ENCODE measurements at places on chromosomes 1 and 21.

DNA sequence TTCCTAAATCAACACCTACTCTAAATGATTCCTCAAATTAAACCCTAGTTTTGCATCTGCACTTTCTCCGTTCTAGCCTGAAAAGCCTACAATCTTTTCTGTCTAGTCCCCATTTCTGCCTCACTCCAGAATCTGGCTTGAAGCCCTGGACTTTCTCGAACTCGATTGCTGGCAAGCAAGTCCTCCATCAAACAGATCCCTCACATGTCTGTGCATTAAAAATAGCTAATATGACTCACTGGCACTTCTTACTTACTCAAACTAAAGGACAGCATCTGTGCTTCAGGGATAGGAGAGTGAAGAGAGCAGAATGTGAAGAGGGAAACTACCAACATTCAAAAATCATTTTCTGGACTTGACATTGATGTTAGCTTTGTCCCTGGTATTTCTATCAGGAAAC is 51.8 kb upstream of the CXADR start:
- DNase-seq, result no peak

- DNase-seq, result no peak
These were observed 294.8 kb downstream of the PCP4 start for GRCh38 chr21:40162075-40162474.

GRCh38 chr1:191261111-191261510 is 783.4 kb upstream of the BRINP3 start:
- DNase-seq, result no peak

GRCh38 chr1:210378736-210379135 is 50.0 kb downstream of the HHAT start:
- no peak for DNase-seq

DNA sequence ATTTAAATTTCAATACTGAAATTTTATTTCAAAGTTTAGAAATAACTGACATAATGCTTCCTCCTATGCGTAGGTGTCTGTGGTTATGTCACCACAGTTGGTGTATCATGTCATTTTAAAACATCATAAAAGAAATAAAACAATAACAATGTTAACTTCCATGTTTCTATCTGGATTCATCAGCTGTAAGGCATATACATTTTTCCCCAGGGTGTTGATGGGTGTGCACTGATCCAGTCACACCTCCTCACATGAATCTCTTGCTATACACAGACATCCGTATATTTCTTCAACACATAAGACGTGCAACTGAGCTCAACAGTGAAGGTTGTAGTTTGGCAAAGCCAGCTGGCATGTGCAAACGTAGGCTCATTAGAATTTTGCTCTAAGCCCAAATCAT is 6.2 kb downstream of the KCNA3 start:
- DNase-seq, result no peak

DNA sequence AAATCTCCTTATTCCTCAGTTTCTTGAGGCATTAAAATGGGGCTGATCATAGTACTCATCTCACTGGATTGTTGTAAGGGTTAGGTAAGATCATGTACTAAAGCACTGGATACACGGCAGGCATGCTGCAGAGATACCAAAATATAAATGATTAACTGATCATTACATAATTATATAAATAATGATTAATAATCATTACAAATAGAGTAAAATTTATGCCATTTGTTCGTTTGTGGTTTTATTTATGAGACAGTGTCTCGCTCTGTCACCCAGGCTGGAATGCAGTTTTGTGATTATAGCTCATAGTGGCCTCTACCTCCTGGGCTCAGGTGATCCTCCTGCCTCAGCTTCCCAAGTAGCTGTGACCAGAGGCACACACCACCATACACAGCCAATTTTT is 140.7 kb downstream of the HHAT start:
- no peak for DNase-seq

GRCh38 chr1:50633465-50633864 is 210.2 kb upstream of the DMRTA2 start:
- no peak for DNase-seq

GRCh38 chr1:20588634-20589225 is at the start of gene CDA:
Gene CDA, plus strand, starts transcription at chr1:20589097. Its CDS starts 33 bp downstream, at chr1:20589130.
- no peak for DNase-seq

DNA sequence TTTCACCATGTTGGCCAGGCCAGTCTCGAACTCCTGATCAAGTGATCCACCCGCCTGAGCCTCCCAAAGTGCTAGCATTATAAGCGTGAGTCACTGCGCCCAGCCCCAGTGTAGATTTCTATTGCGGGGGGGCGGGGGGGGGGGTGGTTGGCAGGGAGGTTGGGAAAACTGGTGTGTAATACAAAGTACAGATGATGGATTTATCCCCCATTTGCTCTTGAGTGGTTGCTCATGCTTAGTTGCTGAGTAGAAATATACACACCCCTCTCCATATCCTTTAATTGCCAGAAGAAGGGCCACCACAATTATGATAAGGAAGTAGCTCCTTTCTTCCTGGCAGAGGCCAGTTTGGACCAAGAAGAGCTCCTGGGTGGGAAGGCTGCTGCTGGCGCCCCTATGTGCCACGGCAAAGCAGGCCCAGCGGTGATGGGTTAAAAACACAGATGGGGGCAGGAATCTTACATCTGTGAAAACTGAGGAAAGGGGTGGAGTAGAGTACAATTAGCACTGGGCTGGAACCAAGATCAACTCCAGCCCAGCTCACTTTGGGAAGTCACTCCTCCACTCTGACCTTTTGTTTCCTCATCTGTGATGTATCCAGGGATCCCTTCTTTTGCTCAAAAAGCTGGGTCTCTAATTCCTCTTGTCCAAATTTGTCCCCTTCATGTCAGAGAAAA is 55.2 kb downstream of the MRPL37 start:
- DNase-seq, result no peak

GRCh38 chr1:110484801-110485200 is 33.9 kb downstream of the PROK1 start:
- no peak for DNase-seq

DNA sequence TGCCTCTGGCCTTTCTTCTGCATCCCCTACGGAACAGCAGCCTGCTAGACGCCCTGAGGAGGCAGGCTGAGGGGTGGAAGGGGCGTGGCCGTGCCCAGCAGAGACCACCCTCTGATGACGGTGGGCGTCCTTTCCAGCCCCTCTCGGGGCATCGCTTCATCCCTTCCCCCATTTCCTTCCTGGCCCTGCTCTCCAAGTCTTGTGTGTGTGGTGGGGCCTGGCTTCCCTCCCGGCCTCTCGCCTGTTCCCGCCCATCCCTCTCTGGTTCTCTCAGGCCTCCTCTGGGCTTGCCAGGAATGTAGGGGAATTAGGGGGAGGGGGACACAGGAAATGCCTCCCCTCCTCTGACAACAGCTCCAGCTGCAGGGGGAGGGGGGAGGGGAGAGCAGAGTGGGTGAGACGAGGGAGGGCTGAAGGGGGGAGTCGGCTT is 51.1 kb downstream of the SKI start:
- no peak for DNase-seq

GRCh38 chr1:244010191-244010590 is 40.9 kb upstream of the ZBTB18 start:
- DNase-seq, result peak; percentile 43

DNA sequence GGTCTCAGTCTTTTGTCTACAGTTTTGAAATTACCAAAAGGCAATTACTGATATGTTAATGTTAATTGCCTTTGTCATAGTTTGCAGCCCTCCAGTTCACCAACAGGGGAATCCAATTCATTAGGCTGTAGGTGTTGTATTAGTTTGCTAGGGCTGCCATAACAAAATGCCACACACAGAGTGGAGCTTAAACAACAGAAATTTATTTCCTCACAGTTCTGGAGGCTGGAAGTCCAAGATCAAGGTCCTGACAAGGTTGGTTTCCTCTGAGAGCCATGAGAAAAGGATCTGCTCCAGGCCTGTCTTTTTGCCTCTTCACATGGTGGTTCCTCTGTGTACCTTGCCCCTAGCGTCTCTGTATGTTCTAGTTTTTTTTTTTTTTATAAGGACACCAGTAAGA is 1.3 kb downstream of the RTCA start:
- no peak for DNase-seq

DNA sequence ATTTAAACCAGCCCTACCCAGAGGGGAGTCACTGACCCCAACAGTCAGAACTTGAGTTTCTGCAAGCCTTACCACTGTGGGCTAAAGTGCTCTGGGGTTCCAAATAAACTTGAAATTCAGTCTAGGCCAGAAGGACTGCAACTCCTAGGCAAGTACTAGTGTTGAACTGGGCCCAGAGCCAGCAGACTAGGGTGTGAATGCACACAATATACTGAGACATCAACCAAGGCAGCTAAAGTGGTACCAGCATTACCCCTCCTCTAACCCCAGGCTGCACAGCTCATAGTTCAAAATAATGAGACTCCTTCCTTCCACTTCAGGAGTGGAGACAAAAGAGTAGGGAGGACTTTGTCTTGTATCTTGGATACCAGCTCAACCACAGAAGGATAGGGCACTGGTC is 18.9 kb upstream of the IL20 start:
- no peak for DNase-seq

DNA sequence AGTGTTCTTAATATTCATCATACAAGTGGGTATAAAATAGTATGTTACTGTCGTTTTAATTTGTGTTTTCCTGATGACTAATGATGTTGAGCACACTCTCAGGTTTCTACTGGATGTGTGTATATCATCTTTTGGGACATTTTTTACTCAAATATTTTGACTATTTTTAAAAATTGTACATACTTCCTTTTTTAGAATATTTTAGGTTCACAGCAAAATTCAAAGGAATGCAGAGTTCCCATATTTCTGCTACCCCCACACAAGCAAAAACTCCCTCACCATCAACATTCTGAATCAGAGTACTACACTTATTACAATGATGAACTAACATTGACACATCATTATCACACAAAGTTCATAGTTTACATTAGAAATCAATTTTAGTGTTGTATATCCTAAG is 114.5 kb downstream of the DPYD start:
- no peak for DNase-seq

DNA sequence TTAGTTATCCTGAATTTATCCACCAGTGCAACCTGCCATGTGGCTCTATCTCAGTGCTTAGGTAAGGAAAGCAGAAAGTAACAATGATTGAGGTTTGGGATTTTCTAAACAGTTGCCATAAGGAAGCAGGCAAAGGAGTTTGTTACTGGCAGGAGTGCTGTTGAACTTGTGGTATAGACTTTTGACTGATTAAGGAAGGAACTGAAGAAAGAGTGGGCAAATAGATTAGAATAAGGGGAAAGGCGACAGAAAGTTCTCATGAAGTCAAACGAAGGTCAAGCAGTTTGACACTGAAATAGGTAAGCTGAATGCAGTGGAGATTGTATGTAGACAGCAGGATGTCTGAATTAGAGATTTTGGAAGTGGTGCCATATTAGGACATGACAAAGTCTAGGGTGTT is 24.2 kb upstream of the CR2 start:
- DNase-seq, result no peak

DNA sequence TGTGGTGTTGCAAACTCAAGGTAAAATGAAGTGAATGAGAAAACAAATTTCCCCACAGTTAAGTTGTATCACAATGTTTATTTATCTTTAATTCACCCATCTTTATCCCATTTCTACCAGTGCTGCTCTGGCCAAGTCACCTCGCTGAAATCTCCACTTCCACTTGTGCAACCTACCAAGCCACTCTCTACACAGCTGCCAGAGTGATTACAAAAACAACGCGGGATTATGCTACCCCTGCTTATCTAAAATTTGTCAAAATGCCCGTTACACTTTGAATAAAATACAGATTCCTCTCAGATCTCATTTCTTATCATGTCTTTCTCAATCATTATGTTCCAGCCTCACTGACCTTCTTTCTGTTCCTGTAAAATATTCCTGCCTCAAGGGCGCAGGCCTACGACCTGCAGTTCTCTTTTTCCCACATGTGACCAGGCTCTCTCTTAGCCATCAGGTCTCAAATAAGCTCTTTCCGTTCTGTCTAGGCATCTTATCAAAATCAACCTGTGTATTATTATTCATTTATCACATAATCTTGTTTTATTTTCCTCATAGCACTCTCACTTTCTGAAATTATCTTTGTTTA is 95.6 kb downstream of the NTMT2 start:
- no peak for DNase-seq

- DNase-seq, result no peak
These were observed 53.3 kb downstream of the CD247 start for GRCh38 chr1:167465018-167465417.

- no peak for DNase-seq
These were observed 35.8 kb downstream of the TESK2 start for GRCh38 chr1:45455162-45455561.

GRCh38 chr1:41616563-41616962 is 132.1 kb upstream of the EDN2 start:
- no peak for DNase-seq

DNA sequence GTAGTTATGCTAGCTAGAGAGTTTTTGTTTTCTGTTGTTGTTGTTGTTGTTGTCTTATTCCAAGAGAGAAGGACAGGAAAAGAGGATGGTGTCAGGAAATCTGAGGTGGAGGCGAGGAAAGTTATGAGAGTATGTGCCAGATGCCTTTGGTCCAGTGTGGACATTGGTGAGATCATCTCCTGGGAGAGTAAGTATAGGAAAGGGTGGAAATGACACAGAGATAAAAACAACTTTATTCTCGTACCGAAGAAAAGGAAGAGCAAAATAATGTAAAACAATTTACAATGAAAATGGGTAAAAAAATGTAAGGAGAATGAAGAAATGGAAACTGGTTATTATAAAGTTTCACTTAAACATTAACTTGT is 97.4 kb upstream of the ADGRL2 start:
- no peak for DNase-seq

GRCh38 chr21:26833011-26833410 is 12.2 kb downstream of the ADAMTS1 start:
- no peak for DNase-seq

GRCh38 chr1:207089627-207090355 is 1.1 kb downstream of the C4BPB start:
- no peak for DNase-seq

DNA sequence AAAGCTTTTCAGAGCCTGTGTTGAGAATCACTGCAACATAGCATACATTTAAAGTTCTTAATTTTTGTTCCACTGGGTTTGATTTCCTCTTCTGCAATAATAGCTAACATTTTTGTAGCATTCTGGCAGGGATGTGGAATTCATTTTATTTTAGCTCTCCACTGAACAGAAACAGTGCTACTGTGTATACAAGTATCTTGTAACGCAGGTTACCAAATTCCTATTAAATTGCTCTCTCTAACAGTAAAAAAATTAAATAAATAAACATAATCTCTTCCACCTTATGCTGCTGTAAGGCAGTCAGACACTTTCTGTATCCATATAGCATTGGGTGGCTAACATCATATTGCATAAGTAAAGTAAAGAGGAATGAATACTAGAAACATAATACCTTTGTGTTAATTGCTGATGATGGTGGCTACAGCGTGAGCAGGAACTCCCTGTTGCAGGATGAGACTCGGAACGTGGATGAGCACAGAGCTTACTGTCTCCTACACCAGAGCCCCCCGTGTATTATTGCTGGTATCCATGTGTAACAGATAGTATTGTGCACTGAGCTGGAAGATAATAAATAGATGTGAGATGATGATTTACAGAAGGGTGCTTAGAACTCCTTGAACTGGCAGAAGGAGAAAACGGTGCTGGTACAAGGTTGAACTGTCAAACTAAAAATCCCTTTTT is 276.9 kb upstream of the SNX7 start:
- DNase-seq, result no peak

- no peak for DNase-seq
These were observed 49.9 kb upstream of the CLIC4 start for GRCh38 chr1:24695202-24695974.

Data from stimulated activated CD8-positive, alpha-beta memory T cell treated with anti-CD3 and anti-CD28 coated beads, Interleukin-15, amount 100 ng/mL, for 48 hours (primary cell).